ENCODE measurements at places on chromosomes 11 and 22.

GRCh38 chr11:37574361-37574760 is 976.3 kb upstream of the RAG2 start:
- DNase-seq, result no peak

DNA sequence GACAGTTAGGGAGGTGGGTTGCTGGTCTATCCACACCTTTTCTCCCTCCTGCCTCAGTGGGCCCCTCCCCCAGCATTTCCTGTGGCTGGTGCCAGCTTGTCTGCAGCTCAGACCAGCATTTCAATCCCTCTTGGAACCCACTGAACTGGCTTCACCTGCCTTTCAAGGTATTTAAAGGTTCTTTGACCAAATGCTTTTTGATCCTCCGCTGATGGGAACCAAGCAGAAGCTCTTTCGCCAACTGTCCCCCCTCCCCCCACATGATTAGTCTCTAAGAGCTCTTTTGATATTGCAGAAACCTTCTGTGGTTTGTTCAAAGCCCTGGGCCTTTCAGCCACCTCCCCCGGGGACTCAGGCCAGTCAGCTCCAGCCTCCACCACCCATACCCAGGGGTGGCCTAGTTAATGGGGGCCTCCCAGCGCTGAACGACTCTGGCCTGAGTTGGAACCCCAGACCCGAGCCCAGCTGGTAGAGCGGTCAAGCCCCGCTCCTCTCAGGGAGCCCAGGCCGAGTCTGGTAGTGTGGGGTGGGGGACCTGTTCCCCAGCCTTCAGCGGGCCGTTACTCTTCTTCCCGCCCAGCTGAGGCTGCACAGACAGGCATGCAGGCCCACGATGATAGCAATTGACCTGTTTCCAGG is 6.0 kb upstream of the SYT7 start:
- DNase-seq, result no peak

GRCh38 chr11:94768602-94769541 is 716 bp downstream of the AMOTL1 start:
- DNase-seq, result no peak

DNA sequence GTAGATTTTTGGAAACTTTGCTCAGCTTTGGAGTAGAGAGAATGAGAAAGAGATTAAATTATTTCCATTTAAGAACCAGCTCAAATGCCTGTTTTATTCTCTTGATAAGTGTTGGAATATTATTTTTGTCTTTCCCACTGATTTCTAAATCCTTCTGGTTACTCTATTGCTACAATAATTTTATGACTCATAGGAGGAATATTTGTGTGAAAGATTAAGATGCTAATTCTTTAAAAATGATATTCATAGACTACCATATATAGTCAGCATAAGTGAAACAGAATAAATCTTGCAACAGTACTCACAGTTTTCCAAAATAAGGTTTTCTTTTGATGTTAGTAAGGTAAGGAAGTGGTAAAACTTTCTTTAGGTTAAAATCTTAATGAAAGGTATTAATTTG is 60.9 kb downstream of the YAP1 start:
- no peak for DNase-seq

DNA sequence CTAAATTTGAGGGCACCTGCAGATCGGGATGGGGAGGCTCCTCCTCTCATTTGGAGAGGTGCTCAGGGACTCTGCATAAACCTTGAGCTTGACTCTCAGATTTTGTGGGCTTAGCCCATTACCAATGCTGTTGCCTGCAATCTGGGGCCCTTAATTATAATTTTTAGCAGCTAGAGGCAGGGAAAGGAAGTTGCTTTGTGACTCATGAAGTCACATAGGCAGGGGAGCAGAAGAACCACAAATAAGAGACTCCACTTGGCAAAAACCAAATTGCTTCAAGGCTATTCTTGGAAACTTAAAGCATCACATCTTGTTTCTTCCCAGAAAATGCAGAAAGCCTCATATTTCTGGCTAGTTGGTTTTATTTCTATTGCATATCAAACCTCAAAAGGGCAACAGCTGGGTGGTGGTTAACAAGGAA is 46.9 kb downstream of the MICAL2 start:
- DNase-seq, result no peak

- no peak for DNase-seq
Observed at GRCh38 chr22:40642316-40642715, 5.8 kb upstream of the MRTFA start.

DNA sequence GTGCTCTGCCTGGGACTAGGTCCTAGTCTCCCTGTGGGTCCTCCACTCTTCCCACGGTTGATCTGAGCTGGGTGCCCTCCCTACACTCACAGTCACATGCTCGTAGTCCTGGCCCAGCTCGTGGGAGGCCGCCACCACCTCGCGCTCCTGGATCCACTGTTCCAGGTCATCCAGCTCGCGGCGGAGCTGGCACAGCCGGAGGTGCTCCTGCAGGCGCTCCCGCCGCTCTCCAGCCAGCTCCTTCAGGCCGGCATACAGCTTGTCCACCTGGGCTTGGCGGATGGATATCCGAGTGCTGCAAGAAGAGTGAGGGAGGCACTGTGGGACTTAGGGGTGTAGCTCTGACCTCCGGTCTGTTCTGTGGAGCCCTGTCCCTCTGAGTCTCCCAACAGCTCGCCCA is 14.8 kb upstream of the RBM4B start:
- DNase-seq, result no peak
